ENCODE measurements at places on chromosomes 1 and 21.

DNA sequence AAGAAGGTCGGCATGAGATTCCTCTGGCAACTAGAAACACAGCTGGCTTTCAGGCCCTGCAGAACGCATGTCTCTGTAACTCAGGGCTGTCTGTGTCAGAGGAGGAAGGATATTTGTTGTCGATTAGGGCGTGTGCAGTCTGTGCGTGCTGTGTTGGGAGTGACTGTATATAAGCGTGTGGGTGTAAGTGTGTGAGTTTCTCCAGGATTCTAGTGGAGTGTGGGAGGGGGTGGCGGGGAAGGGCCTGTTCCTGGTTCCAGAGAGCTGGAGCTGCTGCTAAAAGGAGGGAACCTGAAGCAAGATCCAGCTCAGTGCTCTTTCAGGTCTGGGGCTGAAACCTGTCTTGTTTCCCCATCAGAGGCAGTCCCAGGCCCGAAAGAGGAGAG lies 74.3 kb downstream of the SLC16A1 start:
- DNase-seq: no peak

DNA sequence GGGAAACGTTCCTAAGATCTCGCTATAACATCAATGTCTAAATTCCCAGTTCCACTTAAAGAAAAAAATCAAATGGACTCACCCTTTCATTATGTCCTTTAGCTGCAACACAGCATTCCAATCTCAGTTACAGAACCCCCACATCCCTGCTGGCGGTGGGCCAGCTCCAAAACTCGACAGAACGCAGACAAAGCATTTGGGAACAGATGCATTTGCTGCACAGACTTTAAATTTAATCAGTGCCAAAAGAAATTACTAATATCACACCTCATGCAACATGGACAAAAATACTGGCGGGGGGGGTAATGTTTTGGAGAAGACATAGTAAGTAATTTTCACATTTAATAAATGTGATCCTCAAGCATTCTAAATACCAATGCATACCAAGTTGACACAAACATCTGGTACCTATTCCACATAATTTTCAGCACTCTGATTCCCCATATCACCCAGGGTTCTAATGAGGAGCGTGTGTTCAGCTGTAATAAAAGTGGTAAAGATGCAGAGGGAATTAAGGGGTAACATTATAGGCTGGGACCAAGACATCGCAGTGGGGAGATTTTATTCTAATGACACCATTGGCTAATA lies 79.7 kb downstream of the TGFBR3 start:
- DNase-seq: no peak

DNA sequence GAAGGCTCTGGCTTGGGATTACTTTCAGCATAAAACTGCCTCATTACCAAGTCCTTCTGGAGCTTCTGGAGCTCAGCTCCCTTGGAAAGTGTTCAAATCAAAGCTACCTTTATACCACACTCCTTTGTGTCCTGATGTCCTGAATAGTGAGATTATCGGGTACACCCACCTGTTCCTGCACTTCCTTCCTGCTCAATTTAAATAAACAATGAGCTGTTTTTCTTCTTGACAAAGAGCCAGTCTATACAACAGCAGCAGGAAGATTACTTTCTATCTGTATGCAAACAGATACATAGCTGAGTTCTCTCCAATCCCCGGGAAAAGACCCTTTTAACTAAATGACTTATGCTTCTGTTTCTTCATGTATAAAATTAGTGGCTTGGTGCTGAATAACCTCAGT lies 258.0 kb upstream of the FMN2 start:
- no peak for DNase-seq

GRCh38 chr1:230681599-230681998 lies 32.3 kb downstream of the AGT start:
- no peak for DNase-seq

GRCh38 chr1:155996166-155996565 lies 17.8 kb upstream of the ARHGEF2 start:
- DNase-seq: no peak

DNA sequence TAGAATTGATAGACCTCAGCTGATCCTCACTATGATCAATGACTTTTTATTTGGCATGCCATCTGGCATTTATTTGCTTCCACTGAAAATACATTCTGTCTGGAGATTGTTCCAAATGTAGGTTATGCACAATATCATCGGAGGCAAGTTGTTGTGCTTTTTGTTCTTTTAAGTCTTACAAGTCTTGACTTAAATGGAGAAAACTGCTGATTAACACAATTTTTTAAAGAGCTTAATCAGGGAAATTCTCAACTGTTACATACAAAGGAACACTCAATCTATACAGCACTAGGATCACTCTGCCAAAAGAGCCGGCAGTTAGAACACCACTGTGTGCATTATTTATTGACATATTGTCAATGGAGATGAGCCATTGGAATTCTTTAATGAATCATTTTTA lies 19.2 kb downstream of the CYYR1 start:
- DNase-seq: no peak

- no peak for DNase-seq
These were observed at the start of gene NMNAT2 for GRCh38 chr1:183417772-183418491. Gene NMNAT2, minus strand, starts transcription at chr1:183418380. Its CDS starts 113 bp downstream, at chr1:183418267.

GRCh38 chr1:26858160-26858559 lies 4.8 kb upstream of the SFN start:
- no peak for DNase-seq

Measured in activated CD4-positive, alpha-beta T cell treated with anti-CD3 and anti-CD28 coated beads for 24 hours (primary cell).